ENCODE measurements at places on chromosomes 12 and 14.
A peak's percentile ranks its signal among the peaks of the same experiment; 100 is the strongest.

GRCh38 chr14:88604212-88604611, 41.4 kb downstream of the ZC3H14 start:
- DNase-seq = no peak

DNA sequence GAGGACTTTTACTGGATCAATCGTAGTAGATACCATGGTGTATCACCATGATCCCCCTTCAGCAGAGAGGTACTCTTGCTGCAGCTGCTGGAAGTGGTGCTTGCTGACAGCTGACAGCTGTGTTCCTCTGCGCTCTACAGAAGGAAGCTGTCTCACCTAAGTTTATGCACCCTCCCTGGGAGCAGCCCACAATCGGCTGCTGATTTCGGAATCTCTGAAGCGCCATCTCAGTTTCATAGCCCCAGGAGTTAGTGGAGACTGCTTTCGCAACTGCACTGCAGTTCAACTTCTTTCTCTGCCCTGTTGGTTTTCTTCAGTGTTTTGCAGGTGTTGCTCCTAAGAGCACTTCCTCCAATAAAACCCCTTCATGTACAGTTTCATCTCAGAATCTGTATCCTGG, 237.9 kb downstream of the PAWR start:
- DNase-seq = no peak

- no peak for DNase-seq
Measured at GRCh38 chr14:99004112-99004511, 267.9 kb downstream of the BCL11B start.

DNA sequence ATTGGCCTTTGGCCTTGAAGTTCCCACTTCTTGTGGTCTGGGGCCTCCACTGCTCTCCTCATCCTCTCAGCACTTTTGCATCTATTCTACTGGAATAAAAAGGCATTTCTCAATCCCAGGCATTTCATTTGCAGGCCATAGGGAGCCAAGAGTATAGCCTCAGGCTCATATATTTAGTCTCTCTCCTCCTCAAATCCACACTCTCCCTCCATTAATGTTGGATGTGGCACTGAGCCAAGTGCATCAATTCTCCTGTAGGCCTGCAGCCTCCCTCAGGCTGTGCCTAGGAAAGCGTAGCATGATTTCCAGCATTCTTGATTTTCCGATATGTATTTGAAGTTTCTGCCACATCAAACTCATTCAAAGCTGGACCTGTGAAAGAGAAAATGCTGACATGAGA, 211.5 kb upstream of the CPNE8 start:
- DNase-seq = no peak

DNA sequence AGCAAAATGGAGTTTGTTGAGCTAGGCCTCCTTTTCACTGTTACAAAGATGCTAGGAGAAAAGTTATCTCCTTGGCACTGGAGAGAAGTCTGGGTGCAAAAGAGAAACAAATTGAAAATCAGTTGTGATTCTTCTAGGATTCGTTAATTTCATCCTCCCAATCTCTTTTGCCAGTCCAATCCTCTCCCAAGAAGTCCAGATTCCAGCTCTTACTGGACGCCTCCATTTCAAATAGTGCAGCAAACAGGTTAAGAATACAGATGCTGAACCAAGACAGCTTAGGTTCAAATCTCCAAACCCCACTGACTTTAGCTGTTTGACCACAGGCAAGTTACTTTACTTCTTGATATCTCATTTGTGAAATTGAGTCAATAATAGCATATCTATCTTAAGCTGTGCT, 34.0 kb upstream of the CAPRIN2 start:
- DNase-seq = no peak

- DNase-seq = no peak
Measured at GRCh38 chr12:116248433-116248832, 29.1 kb downstream of the MED13L start.

GRCh38 chr12:109513051-109513450, 35.6 kb downstream of the UBE3B start:
- DNase-seq = no peak

DNA sequence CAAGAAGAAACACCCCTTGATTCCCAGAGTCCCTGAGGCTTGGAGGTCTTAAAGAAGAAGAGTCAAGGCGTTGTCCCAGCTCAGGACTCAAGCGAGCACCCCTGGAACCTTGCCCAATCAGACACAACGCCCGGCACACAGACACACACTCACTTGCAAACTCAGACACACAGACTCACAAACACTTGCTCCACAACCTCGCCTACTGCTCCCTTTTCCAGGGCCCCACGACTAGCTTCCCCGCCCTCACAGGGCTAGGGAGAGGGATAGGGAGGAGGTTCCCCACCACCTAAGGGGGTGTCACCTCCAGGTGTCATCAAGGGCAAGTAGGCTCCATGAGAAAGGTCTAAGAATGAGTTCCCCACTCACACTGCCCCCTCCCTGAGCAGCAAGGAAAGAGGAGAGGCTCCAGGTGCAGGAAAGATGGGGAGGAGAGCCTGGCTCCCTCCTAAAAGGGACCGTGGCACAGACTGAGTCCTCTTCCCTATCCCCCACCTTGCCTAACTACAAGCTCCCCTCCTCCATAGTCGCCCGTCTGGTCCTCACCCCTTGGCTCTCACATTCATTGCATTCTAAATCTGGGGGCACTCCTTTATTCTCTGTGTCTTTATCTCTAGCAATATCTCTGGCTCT, 717 bp downstream of the WNT10B start:
- DNase-seq = no peak

DNA sequence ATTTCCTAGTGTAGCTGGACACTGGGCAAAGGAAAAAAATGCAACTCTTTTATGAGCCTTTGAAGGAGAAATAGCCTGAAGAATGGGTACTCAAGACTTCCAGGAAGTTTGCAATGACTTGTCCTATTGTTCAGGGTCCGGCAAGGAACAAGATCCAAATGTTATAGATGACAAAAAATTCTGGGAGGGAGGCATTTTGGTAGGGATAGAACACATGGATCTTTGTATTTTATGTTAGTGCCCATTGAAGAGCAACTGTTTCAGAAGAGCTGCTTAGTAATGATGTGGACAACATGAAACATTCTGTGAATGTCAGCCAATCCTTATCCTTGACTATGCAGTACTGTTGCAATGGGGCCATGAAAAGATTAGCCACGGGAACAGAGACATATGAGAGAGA, 138.0 kb downstream of the MGAT4C start:
- DNase-seq = no peak

DNA sequence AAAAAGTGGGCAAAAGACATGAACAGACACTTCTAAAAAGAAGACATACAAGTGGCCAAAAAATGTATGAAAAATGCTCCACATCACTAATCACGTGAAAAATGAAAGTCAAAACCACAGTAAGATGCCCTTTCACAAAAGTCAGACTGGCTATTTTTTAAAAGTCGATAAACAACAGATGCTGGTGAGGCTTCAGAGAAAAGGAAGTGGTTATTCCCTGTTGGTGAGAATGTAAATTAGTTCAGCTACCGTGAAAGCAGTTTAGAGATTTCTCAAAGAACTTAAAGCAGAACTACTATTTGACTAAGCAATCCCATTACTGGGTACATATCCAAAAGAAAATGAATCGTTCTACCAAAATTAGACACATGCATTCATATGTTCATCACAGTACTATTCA, 237.0 kb downstream of the KIF21A start:
- DNase-seq = no peak

- DNase-seq = peak; percentile 86
Measured at GRCh38 chr12:13534645-13535398, 338.3 kb downstream of the EMP1 start.

- DNase-seq = no peak
Measured at GRCh38 chr12:106499628-106500027, 83.2 kb upstream of the RFX4 start.

GRCh38 chr12:53959314-53959713, 4.6 kb downstream of the HOXC12 start:
- DNase-seq = no peak

DNA sequence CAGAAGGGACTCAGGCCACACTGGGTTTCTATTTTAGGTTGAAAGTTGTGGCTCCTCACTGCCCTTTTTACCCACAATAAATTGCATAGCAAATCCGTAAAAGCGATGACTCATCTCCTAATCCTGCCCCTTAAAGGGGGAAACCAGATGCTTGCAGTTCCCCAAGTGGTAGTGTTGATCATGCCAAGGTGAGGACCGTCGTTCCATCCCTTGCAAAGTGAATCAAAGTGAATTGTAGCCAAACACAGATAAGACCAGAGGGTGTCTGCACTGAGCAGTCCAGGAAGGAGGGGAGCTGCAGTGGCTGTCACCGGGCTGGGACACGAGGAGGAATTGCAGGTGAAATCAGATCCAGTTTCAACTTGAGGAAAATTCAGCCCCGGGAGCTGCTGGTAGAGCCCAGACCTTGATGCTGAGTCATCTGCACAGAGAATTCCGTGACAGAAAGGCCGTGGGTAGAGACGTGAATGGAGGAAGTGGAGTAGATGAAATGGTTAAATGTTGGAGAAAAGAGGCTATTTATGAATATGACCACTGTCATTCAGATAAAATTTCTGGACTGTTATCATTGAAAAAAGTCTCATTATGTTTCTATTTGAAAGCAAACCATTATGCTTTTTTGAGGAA, 44.2 kb upstream of the MMP17 start:
- DNase-seq = no peak

GRCh38 chr12:119440803-119441360, 106.4 kb downstream of the CCDC60 start:
- DNase-seq = no peak

GRCh38 chr12:107360482-107360881, 267.1 kb upstream of the CRY1 start:
- DNase-seq = no peak

- DNase-seq = no peak
Measured at GRCh38 chr12:11741434-11742092, 92.1 kb downstream of the ETV6 start.

DNA sequence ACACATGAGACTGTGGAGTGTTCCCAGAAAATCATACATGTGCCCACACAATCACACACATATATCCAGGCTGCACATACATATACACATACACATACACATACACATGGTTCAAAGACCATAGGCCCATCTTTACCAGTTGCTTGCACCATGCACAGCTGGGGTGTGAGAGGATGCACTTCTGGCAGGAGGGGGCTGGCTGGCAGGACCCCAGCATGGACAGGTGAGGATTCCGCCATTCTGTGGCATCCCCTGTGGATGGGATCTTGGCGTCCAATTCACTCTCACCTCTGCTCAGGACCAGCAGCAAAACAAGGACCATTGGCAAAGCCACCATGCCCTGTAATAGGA, 7.0 kb downstream of the ITGB7 start:
- DNase-seq = no peak

DNA sequence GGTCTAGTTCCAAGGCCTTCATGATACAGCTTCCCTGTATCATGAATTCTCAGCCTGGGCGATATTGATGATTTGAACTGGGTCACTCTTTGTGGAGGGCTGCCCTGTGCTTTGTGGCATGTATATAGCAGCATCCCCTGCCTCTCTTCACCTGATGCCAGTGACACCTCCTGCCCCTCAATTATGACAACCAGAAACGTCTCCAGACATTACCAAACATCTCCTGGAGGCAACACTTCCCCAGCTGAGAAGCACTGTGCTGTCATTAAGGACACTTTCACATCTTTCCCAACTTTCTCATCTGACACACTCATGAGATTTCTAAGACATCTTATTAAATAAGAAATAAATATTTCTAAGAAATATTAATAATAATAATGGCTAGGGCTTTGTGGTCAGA, 315.3 kb downstream of the BCL11B start:
- DNase-seq = no peak

DNA sequence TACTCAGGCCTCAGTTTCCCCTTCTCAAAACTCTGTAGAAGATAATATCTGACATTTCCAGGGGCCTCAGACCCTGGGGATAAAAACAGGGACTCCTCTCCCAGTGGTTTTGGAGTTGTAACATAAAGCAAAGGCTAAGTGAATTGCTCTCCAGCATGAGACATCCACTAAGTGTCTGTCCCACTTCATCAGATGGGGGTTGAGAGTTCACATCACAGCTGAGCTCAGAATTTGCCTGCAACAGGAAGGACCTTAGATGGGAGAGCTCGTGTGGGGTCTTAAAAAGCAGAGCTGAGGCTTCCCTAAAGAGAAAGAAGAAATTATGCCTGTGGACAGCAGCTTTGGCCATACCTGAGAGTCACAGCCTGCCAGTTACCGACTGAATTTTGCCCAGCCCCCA, 61.1 kb downstream of the TBX5 start:
- DNase-seq = no peak

- DNase-seq = peak; percentile 69
Measured at GRCh38 chr14:95527387-95528002, 7.4 kb upstream of the GLRX5 start.

DNA sequence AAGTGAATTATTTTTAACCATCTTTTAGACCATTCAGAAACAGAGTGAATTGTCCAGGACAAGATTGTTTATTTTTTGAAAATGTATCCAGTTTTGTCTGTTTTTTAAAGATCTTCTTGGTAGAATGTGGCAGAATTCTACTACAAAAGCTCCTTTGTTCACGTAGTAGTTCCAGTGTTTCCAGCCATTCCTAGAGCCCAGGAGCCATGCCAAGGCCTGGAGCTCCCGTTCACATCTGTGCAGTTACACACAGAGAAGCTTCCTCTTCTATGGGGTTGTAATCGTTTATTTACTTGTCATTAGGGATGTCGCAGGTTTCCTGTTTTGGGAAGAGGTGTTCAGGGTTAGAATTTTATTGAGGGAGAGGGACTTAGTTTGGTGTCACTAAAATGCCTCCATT, 409.8 kb downstream of the NPAS3 start:
- no peak for DNase-seq

GRCh38 chr12:34379142-34379541, 356.8 kb downstream of the ALG10 start:
- no peak for DNase-seq

DNA sequence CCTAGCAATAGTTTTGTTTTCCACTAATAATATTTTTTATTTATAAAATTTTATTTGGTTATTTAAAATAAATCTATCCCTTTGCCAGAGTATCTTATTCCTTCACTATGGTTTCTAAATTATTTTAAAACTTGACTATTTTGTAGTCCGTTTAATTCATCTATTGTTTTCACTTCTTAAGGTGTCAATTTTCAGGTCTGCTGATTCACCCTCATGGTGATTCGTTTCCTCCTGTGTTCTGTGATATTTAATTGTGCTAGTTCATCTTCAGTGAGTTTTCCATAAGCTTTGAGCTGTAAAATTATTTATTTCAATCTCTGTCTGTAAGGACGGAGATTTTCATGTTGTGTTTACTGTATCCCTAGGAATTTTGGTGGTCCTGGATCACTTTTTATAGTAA, 70.6 kb downstream of the SNAPC1 start:
- no peak for DNase-seq

- no peak for DNase-seq
Measured at GRCh38 chr12:45243963-45244362, 28.1 kb downstream of the ANO6 start.

Data from head of caudate nucleus (tissue), 42 donors.